ENCODE measurements at places on chromosomes 3 and 15.
A peak's percentile ranks its signal among the peaks of the same experiment; 100 is the strongest.

DNA sequence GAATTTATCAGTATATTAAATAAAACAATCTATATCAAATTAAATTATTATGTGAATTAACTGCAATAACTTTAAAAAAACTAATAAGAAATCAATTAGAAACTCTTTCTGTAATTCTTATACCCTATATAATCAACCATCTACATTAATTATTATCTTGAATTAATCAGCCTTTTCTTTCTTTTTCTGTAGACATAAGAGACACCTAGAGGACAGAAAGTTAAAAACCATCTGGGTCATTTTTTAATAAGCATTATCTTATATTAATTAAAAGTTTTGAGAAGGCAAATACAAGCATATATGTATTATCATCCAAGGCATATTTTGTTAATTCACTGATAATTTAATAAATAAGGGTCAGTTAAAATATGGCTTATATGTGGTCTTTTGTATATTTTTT lies 24.2 kb upstream of the SLC25A26 start:
- DNase-seq: peak; percentile 2

GRCh38 chr3:11195721-11196332 lies 41.5 kb downstream of the HRH1 start:
- DNase-seq: peak; percentile 25

- no peak for DNase-seq
These were observed 230.0 kb upstream of the CTNNB1 start for GRCh38 chr3:40969341-40969740.

GRCh38 chr15:98347001-98347400 lies 301.3 kb upstream of the IGF1R start:
- DNase-seq: no peak

GRCh38 chr3:122824465-122825381 lies 29.9 kb downstream of the SLC49A4 start:
- no peak for DNase-seq

DNA sequence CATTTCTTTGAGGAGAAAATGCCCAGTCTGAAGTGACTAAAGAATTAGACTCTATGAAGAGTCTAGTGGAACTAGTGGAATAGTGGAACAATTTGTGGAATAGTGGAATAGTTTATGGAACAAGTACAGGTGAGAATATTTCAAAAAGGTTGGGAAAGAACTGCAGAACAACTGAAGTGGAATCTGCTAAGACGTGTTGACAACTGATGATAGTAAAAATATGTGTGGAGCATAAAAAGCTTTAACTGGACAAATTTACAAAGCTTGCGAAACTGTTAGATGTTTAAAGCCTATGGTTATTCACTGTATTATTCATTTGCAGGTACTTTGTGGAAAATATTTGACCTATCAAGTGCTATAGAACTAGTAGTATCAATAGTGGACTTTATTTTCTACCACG lies 164.5 kb downstream of the ADAMTS9 start:
- DNase-seq: no peak

DNA sequence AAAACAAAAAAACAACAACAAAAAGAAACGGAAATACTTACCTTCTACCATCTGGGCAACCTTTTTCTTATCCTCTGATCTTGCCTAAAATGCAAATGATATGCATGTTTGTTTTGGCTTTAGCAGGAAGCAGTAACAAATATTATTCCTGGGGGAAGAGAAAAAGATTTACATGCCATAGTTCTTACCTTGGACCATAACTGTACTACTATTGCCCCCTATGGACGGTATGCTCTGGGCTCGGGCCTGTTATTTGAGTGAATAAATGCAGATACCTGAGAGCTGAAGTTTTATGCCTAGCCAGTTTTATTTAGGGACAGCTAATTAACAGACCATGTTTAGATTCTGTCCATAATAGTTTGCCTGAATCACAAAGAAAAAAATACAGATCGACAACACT lies 12.6 kb upstream of the STARD5 start:
- DNase-seq: peak; percentile 57

DNA sequence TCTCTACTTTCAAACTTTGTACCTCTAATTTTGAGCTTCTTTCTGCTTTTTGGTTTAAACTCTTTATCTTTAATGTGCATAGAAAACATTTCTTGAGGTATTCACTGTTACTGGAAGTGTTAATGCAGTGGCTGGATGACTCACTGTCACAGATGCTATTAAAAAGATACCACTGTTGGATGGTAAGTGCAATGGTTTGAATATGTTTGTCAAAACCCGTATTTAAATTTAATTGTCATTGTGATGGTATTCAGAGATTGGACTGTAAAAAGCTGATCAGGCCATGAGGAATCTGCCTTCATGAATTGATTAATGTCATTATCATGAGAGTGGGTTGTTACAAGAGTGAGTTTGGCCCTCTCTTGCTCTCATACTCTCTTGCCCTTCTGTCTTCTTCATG lies 70.6 kb downstream of the AP4E1 start:
- DNase-seq: no peak

DNA sequence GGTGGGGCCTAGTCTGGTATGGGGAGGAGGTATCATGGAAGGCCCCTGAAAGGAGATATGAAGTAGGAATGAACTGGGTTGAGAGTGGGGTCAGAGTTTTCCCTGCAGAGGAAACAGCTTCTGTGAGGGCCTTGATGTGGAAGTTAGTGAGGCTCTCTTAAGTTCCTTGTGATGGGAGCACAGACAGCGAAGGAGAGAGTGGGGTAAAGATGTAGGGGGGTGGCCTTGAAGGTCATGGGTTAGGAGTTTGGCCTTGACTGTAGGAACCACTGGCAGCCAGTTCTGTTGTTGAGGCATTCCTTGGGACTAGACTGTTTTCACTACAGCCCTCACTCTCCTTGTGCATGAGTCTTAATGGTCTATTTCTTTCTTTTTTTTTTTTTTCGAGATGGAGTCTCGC lies 77.8 kb upstream of the NMNAT3 start:
- no peak for DNase-seq

- DNase-seq: peak; percentile 5
These were observed 23.7 kb downstream of the RORA start for GRCh38 chr15:61205346-61205921.

GRCh38 chr15:62841891-62842559 lies 200.5 kb upstream of the TPM1 start:
- no peak for DNase-seq

DNA sequence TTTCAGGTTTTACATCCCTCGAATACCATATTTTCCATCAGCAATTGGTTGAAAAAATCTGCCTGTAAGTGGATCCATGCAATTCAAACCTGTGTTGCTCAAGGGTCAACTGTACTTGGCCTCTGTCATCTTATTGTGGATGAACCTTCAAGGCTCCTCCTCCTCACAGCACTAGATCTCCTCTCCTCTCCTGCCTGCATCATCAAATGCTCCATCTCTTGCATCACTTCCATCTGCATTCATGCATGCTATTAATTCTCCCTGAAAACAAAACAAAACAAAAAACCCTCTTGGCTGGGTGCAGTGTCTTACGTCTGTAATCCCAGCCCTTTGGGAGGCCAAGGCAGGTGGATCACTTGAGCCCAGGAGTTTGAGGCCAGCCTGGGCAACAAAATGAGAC lies 10.1 kb downstream of the BCL2L10 start:
- peak; percentile 91 for DNase-seq

- no peak for DNase-seq
These were observed 6.1 kb downstream of the OR5H15 start for GRCh38 chr3:98172621-98173020.

DNA sequence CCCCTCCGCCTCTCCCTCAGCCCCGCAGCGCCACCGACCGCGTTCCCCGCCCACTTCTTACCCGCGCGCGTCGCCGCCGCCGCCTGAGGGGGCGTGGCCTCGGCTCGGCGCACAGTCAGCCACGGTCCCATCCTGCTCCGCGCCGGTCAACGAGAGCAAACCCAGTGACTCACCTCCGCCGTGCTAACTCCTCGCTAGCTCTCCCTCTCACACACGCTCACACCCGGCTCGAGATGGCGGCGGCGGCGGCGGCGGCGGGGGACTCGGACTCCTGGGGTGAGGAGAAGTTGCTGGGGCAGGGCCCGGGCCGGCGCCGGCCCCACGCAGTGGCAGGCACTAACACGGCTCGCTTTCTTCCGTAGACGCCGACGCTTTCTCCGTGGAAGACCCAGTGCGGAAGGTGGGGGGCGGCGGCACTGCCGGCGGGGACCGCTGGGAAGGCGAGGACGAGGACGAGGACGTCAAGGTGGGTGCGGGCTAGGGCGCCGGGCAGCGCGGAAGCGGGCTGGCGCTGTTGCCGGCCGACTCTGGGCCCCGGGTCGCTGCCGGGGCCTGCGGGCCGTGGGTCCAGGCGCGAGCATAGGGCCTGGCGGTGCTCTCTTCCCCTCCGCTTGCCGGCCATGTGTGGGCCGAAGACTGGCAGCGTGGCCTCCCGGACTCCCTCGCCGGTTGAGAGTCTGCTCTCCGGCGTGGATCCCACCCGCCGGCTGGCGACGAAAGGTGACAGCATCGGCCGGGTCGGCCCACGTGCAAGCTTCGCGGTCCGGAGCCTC lies at the start of gene EIF3J:
TSS of gene EIF3J (plus strand) at position 186 of the 773 bp plus-strand sequence. CDS start at position 234, 48 bp downstream.
- DNase-seq: peak; percentile 96

DNA sequence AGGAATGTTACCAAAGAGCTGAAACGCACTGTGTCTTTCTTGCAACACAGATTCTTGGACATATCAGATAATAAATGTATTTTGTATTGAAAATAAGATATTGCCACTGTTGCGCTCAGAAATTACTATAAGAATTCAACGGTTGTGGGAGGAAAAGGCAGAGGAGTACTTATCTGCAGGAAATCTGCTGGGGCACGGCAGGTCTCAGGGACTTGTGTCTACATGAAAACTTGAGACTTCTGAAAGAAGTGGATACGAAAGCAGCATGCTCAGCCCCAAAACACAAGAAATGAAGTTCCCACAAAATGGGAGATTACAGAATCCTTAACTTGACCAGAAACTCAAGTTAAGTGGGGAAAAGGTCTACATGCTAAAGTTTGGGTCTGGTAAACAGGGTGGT lies 86.5 kb downstream of the IGSF11 start:
- no peak for DNase-seq

GRCh38 chr3:40680685-40681657 lies 156.2 kb downstream of the ZNF621 start:
- DNase-seq: no peak

DNA sequence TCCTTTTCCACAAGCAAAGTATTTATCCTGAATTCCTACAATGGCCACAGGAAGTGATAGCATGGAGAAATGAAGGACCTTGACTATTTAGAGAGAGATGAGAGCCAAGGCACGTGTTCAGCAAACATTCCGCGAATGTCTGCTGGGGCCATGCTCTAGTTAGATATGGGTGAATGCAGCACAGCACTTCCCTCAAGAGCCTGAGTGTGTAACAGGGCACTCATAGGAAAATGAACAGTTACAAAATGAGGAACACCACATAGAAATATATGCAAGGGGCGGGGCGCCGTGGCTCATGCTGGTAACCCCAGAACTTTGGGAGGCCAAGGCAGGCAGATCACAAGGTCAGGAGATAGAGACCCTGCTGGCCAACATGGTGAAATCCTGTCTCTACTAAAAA lies 406.9 kb downstream of the NR2F2 start:
- DNase-seq: no peak

- no peak for DNase-seq
These were observed 126.5 kb upstream of the MITF start for GRCh38 chr3:69612791-69613190.

DNA sequence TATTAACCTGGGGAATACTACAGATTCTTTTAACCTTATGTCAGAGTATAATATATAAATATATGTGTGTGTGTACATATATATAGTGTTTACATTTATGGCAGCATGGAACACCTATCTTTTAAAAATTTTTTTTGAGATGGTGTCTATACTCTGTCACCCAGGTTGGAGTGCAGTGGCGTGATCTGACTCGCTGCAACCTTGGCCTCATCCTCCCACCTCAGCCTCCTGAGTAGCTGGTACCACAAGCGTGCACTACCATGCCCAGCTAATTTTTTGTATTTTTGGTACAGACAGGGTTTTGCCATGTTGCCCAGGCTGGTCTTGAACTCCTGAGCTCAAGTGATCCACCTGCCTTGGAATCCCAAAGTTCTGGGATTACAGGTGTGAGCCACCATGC lies 18.5 kb upstream of the ERICH6 start:
- DNase-seq: no peak

- peak; percentile 58 for DNase-seq
These were observed 408.1 kb upstream of the ZNF385D start for GRCh38 chr3:22159004-22159695.

DNA sequence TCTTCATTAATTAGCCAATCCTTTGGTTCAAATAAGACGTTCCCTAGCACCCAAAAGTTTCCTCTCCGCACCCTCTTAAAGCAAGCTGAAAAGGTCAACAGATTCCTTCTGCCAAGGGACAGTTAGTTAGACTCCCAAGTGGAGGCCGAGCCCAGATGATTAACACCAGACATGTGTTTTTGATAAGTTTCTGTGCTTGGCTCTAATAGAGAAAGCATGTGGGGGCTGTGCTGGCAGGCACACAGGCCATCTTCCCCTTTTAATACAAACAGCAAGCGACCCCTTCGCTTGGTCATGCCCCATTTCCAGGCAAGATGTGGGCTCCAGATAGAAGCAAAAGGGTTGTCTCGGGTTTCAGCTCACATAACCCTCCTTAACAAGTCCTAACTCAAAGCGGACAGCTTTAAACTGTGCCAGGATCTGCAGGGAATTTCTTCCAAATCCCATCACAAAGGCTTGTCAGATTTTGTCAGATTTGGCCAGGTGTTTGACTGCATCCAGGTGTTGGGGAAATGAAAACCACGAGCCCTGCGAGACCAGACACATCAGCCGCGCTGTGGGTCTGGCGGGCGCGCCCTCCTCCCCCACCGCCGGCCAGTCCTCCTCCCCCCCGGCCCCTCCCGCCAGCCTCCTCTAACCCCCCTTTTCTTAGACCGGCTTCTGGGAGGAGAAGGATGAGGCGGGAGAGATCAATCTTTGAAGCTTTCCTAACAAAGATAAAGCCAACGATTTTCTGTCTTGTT lies 3.3 kb downstream of the HES1 start:
- DNase-seq: peak; percentile 95

- no peak for DNase-seq
These were observed 3.6 kb downstream of the CYB561D2 start for GRCh38 chr3:50354186-50354764.

- no peak for DNase-seq
These were observed 438.2 kb upstream of the PROK2 start for GRCh38 chr3:72223116-72223515.

DNA sequence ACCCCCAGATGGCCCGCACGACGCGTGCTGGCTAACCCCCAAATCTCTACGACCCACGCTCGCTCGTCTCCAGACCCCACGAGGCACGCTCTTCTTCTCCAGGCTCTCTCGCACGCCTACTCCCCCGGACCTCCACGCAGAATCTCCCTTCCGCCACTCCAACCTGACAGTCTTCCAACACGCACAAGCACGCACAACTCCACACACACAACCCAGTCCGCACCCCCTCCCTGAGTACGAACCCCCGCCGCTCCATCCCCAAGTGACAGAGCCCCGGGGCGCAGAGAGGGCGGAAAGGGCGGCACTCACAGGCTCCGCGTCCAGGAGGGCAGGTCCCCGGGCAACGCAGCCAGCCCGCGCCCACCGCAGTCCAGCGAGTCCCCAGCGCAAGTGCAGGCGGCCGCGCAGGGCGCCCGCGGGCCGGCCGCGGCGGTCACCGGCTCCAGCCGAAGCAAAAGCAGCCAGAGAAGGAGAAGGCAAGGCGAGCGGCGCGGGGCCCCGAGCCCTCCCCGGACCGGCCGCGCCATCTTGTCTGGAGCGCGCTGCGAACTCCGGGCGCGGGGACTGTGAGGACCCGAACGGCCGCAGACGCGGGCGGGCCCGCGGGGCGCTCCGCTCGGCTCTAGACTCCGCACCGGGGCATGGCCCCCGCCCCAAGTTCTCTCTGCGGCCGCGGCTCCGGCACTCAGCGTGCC lies 794 bp downstream of the LRIG1 start:
- DNase-seq: peak; percentile 16
